ENCODE measurements at places on chromosomes 11 and 22.

- no peak for DNase-seq
Observed at GRCh38 chr11:134252346-134253187, 585 bp downstream of the THYN1 start.

DNA sequence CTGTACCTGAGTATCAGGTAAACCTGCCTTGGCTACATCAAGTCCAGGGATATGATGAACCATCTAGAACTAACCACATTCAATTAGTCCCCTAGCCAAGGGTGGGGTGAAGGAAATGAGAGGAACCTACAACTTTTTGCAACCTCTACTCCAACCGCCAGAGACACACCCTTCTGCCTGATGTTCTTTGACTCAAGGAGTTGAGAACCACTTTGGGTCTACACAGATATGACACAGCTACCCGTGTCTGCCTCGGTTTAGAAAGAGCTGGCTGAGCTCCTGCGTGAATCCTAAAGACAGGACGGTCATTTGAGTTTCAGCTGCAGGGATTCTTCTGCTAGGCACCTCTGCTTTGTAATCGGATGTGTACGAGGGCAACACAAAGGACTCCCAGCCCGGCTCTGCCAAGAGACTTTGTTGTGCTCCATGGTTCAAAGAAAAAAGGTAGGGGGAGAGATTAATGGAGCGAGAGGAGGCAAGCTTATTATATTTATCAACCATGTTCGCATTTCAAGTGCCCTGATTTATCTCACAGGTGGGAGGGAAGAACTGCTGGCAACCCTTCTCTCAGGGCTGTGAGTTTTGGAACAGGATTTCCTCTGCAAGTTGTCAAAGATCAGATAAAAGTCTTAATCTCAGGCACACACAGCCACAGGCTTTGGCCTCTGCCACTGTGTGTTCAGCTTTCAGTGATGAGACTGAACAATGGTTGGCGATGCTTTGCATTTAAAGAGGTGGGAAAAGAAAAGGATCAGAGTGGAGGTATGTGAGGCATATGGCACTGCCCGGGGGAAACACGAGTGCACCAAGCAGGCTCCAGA is 35.1 kb downstream of the FLI1 start:
- peak; percentile 42 for DNase-seq

- DNase-seq, result no peak
Observed at GRCh38 chr11:101129203-101129943, at the start of gene PGR. PGR (minus strand) TSS chr11:101129813; CDS start chr11:101129070, 743 bp downstream.

- DNase-seq, result peak; percentile 5
Observed at GRCh38 chr11:3204141-3205015, 14.2 kb downstream of the MRGPRG start.

GRCh38 chr11:114053406-114053805 is 6.1 kb upstream of the ZBTB16 start:
- DNase-seq, result no peak
